GM12864 (cell line): ENCODE measurements at places on chromosomes 3 and 15.
A peak's percentile ranks its signal among the peaks of the same experiment; 100 is the strongest.

GRCh38 chr3:105829871-105830622 is 38.8 kb downstream of the CBLB start:
- DNase-seq, result no peak

DNA sequence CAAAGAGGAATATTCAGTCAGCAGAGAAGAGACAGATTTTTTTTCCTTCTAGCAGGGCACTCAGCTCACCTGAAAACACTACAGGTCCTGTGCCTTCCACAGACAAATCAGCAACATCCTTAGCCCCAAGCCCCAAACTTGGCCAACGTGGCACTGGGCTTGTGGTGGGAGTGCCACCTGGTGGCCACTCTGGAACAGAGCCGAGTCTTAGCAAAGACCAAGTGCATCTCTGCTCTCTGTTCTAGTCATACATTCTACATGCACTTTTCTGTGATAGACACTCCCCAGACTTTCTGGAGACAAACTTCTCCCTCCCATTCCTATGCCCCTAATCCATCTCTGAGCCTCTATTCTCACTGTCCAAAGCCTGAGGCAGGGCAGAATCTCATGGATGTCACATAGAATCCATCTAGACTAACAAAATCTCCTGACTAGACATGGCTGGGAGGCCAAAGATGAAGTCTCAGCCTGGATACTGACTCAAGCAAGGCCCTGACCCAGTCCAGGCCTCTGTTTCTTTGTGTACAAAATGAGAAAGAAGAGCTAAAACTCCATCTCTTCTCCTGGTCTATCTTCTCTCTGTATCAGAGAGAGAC is 5.1 kb upstream of the SEMA7A start:
- peak; percentile 66 for DNase-seq

- no peak for DNase-seq
These were observed 303.2 kb downstream of the TIGIT start for GRCh38 chr3:114597012-114597411.

- DNase-seq, result no peak
These were observed 46.4 kb downstream of the BLM start for GRCh38 chr15:90763366-90764099.

- DNase-seq, result no peak
These were observed 64.1 kb downstream of the LRRK1 start for GRCh38 chr15:100983221-100983620.

DNA sequence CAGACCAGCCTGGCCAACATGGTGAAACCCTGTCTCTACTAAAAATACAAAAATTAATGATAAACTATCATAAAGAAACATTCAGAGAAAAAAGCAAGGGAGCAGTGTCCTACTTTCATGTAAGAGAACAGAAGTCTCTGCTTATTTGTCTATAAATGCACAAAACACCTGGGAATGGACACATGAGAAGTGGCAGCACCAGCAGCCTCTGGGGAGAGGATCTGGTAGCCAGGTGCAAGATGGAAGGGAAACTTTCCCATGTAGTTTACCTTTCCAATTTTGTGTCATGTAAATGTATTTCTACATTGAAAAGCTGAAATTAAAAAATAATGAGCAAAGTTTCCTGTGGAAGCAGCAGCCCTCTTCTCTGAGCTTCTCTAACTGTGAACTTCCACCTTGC is 18.8 kb downstream of the SCAP start:
- DNase-seq, result no peak

- no peak for DNase-seq
These were observed 1.6 kb upstream of the FOXP1 start for GRCh38 chr3:71585131-71585530.

GRCh38 chr3:138479438-138479863 is 45.0 kb downstream of the ESYT3 start:
- DNase-seq, result no peak

DNA sequence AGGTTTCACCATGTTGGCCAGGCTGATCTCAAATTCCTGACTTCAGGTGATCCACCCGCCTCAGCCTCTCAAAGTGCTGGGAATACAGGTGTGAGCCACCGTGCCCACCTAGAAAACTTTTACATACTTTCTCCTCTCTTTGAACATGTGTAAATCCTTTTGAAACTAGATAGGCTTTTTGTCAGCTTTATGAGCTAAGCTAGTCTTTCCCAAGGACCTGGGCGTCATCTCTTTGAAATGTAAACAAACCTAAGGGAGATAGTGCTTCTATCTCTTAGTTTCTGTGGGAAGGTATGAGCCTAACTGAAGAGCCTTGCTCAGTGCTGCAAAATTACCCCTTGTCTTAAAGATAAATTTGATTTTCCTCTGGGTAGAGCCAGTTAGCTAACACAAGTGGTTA is 4.8 kb downstream of the CX3CR1 start:
- DNase-seq, result no peak

DNA sequence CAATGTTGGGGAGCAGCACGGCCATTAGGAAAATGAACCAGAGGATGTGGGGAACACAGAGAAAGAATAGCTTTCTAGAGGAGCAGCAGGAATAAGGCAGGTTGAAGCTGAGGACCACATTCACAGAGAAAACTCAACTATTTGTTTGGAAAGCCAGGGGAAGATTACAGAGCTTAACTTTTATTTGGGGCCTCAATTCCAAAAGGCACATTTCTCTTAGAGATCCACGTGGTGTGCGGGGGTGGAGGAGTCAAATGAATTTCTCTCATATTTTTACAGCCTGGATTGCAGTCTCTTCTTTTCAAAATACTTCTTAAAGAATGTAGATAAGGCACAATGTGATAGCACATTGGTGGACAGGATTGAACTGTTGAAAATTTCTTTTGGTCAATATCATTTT is 253.7 kb downstream of the ROBO1 start:
- DNase-seq, result no peak

- DNase-seq, result no peak
These were observed 320.9 kb upstream of the CTDSPL start for GRCh38 chr3:37540786-37541185.

DNA sequence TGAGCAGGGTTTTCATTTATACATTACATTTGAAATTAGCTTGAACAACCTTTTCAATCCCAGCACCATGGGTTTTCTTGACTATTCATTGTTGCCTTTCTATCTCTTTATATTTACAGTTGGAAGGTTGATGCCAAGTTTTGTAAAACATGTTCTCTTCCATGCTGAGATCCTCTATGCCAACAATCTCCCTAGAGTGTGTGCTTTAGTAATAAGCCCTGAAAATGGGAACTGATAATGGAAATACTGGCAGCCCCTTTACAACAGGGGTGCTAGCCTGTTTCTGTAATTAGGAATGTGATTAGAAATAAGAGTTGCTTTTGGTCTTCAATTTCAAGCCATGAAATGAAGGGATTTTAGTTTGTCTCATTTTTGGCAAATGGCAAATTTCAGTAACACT is 239.9 kb upstream of the NAALADL2 start:
- DNase-seq, result no peak

- DNase-seq, result no peak
These were observed 6.4 kb downstream of the CFAP92 start for GRCh38 chr3:128987302-128988100.

GRCh38 chr3:103947062-103947461 is 1419.6 kb upstream of the ALCAM start:
- DNase-seq, result no peak

- no peak for DNase-seq
These were observed 45.4 kb downstream of the AMOTL2 start for GRCh38 chr3:134328846-134329245.

- no peak for DNase-seq
These were observed 1.1 kb upstream of the CSRNP1 start for GRCh38 chr3:39154280-39155021.

GRCh38 chr3:142716102-142716501 is 7.7 kb upstream of the TRPC1 start:
- no peak for DNase-seq

DNA sequence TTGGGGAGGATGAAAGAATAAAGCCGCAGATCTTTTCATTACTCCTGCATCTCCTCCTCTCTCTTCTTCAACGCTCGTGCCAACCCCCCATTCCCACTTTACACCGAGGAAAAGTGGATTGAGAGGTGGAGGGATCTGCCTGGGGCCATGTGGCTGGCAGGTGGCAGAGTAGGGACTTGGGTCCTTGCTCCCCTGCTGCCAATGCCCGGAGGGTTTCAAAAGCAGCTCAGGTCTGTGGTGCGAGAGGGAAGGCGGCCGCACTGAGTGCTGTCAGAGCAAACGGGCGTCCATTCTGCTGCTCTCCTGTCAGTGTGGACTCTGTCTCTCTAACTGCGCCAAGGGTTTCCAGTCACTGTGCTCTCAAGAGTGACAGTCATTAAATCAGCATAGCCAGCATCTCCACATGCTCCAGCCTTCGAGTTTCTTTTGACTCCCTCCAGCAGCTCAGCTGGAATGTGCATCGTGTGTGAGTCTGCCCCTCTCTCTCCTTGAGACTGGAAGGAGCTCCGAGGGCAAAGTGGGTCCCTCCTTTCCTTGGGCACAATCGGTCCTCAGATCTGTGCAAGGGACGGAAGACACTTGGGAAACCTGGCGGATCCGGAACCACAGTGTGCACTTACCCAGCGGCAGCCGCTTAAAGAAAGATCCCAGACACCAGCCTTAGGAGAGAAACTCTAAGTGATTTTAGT is 68.6 kb downstream of the VGLL4 start:
- DNase-seq, result no peak

DNA sequence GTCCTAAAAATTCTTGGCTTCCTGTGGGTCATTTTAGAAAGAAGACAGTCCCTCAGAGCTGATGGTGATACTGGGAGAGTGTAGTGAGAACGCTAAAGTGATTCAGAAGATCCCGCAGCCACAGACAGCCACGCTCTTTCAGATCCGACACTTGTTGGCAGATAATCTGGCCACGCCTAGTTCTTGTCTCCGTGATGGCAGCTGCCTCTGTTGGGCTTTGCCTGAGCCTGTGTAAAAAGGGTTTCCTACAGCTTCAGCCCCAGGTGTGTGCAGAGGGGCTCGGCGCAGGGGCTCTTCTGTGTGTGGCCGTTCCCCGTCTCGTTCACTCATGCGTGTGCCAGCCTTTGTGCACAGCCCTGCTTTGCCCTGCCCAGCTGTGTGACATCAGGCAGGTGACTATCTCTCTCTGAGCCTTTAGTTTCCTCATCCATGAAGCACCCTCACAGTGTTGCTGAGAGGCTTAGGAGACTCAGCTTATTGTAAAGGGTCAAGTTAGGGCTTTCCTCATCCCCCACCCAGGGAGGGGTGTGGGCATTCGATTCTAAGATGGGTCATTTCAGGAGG is 6.3 kb downstream of the IRAK2 start:
- no peak for DNase-seq

- DNase-seq, result no peak
These were observed 75.2 kb upstream of the MYZAP start for GRCh38 chr15:57516327-57517029.

GRCh38 chr3:178152031-178152806 is 384.0 kb upstream of the KCNMB2 start:
- no peak for DNase-seq

GRCh38 chr3:118754406-118755252 is 280.0 kb downstream of the IGSF11 start:
- no peak for DNase-seq

DNA sequence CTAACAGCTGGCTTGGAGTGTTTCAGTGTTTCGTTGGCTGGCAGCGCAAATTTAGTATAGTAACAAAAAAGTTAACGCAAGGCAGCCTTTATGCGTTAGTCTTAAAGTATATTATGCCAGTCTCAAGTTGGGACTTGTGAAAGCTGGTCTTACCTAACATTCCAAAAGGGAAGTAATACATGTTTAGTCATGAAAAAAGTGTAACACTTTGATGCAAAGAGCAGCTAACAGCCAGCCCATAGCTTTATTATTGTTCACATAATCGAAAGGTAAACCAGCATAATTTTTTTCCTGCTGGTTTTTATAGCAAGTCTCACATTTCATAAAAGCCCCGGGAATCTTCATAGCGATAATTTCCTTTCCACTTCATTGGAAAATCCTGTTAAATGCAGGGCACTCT is 2.4 kb upstream of the GPR87 start:
- DNase-seq, result no peak

DNA sequence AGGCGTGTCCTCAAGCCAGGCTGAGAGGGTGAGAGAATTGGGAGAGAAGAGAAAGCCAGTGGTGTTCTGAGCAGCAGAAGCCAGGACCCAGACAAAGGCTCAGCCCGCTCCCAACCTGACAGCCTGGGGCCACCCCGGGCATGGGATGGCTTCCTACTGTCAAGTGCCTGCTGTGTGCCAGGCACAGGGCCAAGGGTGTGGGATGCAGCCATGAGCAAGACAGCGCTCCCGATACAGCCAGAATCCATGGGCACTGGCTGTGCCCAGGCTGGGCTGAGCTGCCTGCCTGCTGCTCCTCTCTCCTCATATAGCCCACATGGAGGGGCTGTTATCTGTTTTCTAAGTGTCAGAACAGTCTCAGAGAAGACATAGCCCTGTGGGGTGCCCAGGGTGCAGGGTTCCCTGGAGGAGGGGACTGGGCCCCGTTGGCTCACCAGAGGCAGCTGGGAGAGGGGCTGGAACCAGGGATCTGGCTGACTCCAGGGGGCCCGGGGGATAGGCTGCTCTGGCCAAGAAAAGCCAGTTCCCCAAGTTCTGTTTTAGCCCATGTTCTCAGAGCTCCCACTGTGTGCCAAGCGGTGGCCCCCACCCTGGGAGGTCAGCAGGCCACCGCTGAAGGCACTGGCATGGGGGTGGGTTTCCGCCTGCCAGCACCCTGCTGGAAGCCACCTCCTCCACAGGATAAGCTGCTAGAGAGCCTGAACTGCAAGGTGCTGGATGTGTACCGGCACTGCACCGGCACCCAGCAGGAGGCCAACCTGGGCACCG is 39.0 kb downstream of the CFAP100 start:
- no peak for DNase-seq

GRCh38 chr15:44159492-44159891 is 35.6 kb downstream of the FRMD5 start:
- DNase-seq, result no peak

- no peak for DNase-seq
These were observed 375.0 kb downstream of the WDR72 start for GRCh38 chr15:53384417-53384816.

GRCh38 chr3:16336825-16337224 is 71.8 kb downstream of the OXNAD1 start:
- no peak for DNase-seq

DNA sequence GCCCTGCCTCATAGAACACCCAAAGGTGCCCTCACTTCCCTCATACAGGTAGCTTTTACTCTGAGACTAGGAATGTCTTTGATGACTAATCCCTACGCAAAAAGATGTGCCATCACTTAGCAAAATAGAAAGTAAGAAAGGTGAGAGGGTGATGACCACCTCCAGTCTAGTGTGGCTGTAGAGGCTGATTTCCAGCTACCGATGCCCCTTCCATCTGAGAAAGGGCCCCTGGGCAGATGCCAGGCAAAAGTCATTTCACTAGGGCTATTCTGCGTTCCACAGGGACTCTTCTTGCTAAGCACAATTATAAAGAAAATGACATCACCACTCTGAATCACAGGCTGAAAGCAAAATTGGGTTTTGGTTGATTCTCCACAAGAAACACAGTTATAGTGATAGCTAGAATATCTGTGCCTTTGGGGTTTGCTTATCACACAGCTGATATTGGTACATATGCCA is 77.4 kb downstream of the RBPMS2 start:
- no peak for DNase-seq
